ENCODE measurements at places on chromosomes 4 and X. TPM values are rescaled to one million over a fixed set of nuclear protein-coding genes. Genes with fewer than 3 reads are reported as not detected.

The TMSB15C gene
- 43.2 TPM for total RNA-seq

The AMOT gene
- 12.6 TPM for total RNA-seq

The STK26 gene
- total RNA-seq: 0.82 TPM

DNA sequence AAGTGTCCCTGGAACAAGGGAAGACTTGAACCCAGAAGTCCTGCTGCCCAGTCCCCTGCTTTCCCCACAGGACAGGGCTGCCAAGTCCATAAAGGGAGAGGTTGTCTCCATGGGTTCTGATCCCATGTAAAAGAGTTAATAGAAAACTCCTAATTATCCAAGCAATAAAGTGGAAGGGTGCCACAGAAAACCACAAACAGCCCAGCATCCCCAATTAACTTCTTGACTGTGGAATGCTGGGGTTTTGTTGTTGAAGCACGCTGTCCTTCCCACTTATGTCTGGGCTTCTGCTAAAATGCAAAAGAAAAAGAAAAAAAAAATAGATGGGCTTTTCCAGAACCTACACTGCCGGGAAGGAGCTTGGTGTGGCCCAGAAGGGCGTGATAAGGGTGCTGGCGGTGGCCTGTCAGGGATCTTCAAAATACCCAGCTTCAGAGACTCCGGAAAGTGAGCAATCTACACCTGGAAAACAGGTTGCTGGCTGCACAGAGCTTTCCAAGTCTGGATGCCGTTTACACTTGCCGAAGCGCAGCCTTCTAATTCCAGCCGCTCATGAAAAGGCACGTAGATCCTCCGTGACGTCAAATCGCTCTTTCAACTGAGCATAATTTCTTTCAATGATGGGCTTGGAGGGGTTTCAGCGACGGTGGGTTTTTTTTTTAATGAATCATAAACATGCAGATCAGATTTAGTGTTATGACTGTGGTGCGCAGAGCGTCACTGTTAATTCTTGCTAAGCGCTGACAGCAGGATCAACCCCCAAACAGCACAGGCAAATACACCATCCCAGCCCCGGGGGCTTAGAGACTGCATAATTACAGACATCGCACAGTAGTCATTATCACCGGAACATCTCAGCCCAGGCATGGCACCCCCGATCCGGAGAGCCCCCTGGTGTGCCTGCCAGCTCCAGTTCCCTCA is 197.6 kb downstream of the BCOR start:
- DNase-seq: no peak

- no peak for DNase-seq
Measured at GRCh38 chr4:112245383-112245782, 13.8 kb downstream of the AP1AR start.

The TBX22 gene
- total RNA-seq: under 0.01 TPM

The IL21 gene
- total RNA-seq: not detected

GRCh38 chr4:70577220-70577927 is 14.7 kb upstream of the AMBN start:
- no peak for DNase-seq

The CTAG2 gene
- not detected for total RNA-seq

The ZCCHC4 gene
- total RNA-seq: 11.4 TPM

GRCh38 chr4:169620880-169621248 is 486 bp downstream of the CLCN3 start:
- no peak for DNase-seq

DNA sequence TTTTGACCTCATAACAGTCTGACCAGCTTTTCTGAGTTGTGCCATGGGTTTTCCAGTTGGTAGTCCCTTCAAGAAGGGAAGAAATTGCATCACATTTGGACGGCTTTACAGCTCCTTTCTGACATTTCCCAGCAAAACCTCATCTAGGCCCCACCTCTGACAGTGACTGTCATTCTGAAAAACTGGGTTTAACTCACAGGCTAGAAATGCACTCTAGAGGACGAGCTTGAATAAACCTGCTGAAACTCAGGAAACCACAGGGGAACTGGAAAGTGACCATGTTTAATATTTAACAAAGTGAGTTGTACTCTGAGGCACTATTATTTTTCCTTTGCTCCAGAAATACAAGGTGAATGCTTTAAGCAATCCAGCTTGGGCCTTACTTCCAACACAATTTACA is 434.3 kb upstream of the RASGEF1B start:
- DNase-seq: no peak

GRCh38 chr4:8613421-8614364 is 21.1 kb downstream of the CPZ start:
- DNase-seq: no peak

- no peak for DNase-seq
Measured at GRCh38 chr4:7909463-7910262, 30.0 kb downstream of the AFAP1 start.
